ENCODE measurements at places on chromosomes 1 and 21. TPM values are rescaled to one million over a fixed set of nuclear protein-coding genes. Genes with fewer than 3 reads are reported as not detected.

The RNU1-2 gene
- not detected for total RNA-seq

The COL9A2 gene
- 1.3 TPM for total RNA-seq

The GJA5 gene
- total RNA-seq: under 0.01 TPM

The LIN28A gene
- not detected for total RNA-seq

The POLR3C gene
- total RNA-seq: 53.1 TPM

The CYP4A11 gene
- total RNA-seq: not detected

The FCMR gene
- 1.6 TPM for total RNA-seq

The IRF6 gene
- total RNA-seq: 0.32 TPM

The BRINP3 gene
- total RNA-seq: not detected

The SYT11 gene
- total RNA-seq: 27.4 TPM

The PDC gene
- not detected for total RNA-seq

The PLCH2 gene
- under 0.01 TPM for total RNA-seq

The SPATA21 gene
- not detected for total RNA-seq

The SH2D2A gene
- total RNA-seq: not detected

The CAMK2N1 gene
- total RNA-seq: 8.4 TPM

The SYTL1 gene
- total RNA-seq: under 0.01 TPM

The KISS1 gene
- 11.0 TPM for total RNA-seq

The FGR gene
- not detected for total RNA-seq

The LRRC7 gene
- total RNA-seq: 0.32 TPM

The PBX1 gene
- 67.4 TPM for total RNA-seq

The C8B gene
- not detected for total RNA-seq

The KDF1 gene
- total RNA-seq: not detected

The SEMA6C gene
- 0.86 TPM for total RNA-seq

The CHIA gene
- total RNA-seq: not detected

The SPATA6 gene
- total RNA-seq: 4.2 TPM

The BSDC1 gene
- 58.3 TPM for total RNA-seq

The ADCY10 gene
- not detected for total RNA-seq

The LRRC3 gene
- total RNA-seq: under 0.01 TPM

The FCRL1 gene
- not detected for total RNA-seq

The IARS2 gene
- 87.0 TPM for total RNA-seq

The FCRL4 gene
- not detected for total RNA-seq

The IL20 gene
- 0.86 TPM for total RNA-seq

The PLEKHN1 gene
- 1.9 TPM for total RNA-seq

The RGS18 gene
- total RNA-seq: not detected

The RAB25 gene
- total RNA-seq: not detected

The RCSD1 gene
- total RNA-seq: 0.64 TPM
